Kasumi-1 (cell line): ENCODE measurements at places on chromosomes 7 and 10.

- no peak for DNase-seq
These were observed 311.6 kb downstream of the PCLO start for GRCh38 chr7:82851121-82851520.

DNA sequence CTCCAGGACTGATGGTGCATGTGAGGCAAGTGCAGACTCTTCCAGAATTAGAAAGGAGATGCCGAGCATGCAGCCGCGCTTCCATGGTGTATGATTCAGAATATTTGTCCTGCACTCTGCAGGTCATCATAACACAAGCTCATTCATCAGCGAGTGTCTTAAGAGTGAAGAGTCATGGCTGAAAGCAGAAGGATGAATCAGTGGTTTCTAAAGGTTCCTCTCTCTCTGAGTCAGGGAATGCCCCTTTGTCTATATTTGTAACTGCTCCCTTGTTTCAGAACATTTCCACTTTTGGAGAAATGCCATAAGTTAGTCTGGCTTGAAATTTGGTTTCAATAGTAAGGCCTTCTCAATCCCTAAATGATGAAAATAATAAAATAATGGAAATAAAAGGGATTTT, 52.3 kb downstream of the HECW1 start:
- no peak for DNase-seq

DNA sequence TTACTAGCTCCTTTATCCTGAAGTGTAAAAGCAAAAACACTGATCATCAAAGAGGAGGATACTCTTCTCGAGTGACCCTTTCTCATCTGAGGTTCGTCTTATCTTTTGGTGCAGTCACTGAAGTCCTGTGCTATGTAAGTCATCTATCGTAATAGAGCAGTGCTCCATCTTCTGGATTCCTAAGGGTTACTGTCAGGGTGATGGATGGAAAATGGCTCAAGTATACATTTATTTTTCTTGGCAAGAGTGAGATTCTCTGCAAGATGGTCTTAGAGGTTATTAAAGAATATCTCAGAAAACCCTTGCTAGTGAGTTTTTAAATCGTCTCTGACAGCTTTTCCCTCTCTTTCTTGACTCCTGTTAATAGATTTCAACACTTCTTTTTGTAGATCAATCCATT, 12.4 kb downstream of the PRKG1 start:
- DNase-seq: no peak

DNA sequence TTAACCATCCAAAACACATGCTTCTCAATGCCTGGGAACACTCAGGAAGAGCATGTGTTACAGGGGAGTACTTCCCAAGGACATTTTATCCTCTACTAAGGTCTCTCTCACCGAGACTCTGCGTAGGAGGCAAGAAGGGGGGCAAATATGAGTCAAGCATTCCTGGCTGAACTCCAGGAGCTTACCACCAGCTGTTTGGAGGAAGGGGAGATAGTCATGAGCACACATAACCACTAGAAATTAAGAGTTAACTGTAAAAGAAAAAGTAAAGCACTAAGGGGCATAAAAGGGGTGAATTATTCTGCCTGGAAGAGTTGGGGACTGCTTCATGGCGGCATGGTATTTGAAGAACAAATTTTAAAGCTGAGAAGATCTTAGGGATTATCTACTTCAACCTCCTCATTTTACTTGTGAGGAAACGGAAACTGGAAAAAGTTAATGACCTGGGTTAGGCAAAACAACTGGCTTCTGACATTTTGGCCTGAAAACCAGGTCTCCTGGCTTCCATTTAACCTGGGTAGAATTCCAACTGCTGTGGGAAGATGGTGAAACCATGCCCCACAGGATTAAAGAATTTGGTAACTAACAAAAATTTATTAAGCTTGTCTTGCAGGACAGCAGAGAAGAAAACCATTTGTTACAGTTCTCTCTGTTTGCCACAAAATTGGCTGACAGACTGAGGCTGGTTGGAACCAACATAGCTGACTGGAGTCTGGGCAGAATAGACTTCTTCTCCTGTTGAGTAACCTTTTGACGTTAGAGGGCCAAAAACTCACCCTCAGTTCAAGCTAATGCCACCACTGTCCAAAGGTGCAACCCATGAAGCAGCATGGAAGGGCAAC, 85.5 kb downstream of the SLC25A13 start:
- peak; percentile 60 for DNase-seq
